ENCODE measurements at places on chromosomes 6 and 20. TPM values are rescaled to one million over a fixed set of nuclear protein-coding genes. Genes with fewer than 3 reads are reported as not detected.

Gene TFAP2A
- 20.4 TPM for total RNA-seq

Gene FOXA2
- 0.59 TPM for total RNA-seq

Gene HLA-DRA
- total RNA-seq: 116 TPM

DNA sequence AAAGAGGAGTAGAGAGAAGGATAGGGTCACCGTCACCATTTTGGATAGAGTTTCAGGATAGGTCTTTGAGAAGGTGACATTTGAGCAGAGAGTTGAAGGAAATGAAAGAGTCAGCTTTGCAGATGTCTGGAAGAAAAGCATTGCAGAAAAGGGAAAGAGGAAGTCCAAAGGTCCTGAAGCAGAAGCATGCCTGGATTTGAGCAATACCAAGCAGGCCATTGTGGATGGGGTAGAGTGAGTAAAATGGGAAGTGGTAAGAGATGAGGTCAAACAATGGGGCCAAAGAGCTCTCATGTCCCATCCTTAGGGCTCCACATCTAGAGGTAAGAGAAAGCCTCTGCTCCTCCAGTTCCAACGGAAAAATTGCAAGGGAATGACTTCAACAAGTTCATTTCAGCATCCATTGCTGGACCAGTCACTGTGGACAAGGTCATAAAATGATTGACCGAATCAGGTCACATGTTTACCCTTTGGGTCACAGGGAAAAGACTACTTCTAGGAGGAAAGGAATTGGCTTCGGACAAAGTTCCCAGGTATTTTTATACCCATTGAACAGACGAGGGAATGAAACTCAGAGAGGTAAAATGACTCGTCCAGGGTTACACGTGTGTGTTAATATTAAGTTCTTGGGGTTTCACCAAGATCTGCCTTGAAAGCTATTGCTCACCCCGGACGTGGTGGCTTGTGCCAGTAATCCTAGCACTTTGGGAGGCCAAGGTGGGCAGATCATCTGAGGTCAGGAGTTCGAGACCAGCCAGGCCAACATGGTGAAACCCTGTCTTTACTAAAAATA, 6.6 kb upstream of the SAMHD1 start:
- DNase-seq: no peak

DNA sequence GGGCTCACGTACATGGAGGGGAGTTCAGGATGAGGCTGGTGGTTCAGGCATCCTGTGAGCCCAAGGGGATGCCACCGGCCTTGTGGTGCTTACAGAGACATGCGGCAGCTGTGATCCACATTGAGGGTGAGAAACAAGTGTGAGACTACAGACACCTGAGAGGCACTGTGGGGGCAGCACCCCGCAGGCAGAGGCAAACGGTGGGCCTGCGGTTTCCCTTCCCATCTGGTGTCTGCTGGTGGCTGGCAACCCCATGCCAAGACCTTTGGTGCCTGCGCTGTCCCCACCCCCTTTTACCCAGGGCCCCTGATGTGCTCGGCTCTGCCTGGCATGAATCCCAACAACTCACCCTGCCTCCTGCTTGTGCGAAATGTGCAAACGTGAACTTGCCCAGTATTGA, 42.0 kb downstream of the ERMARD start:
- DNase-seq: no peak

DNA sequence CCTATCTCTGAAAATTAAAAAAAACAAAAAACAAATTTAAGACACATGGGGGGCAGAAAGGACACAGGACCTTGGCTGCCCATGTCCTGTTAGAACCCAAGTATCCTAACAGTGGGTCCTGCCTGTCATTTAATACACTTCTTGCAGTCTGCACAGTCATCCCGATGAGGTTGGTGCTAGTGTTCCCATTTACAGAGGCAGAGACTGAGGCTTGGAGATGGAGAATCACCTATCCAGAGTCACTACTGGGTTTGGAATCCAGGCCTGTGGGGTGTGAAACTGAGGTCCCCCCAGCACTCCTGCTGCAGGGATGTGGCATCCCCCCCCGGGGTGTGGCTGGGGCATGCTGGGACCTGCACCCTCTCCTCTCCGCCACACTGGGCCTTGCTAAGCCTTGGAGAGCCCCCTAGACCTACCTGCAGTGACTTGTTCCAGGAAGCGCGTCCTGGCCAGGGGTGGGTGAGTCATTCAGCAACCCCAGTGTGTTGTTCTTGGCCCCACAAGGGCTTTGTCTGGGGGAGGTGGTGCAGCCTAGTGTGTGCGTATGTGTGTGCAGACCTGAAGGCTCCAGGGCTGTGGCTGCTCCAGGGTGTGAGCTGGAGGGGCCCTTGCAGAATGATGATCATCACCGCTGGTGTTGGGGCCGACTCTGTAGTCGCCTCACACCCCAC, 49.7 kb downstream of the BCAS4 start:
- DNase-seq: peak; percentile 84

- no peak for DNase-seq
Measured at GRCh38 chr6:111980971-111981840, 72.7 kb upstream of the CCN6 start.

Gene DUSP15
- 57.9 TPM for total RNA-seq

GRCh38 chr20:49340161-49340966, 62.5 kb upstream of the ZNFX1 start:
- DNase-seq: no peak

GRCh38 chr20:11080781-11081377, 407.1 kb upstream of the JAG1 start:
- no peak for DNase-seq

DNA sequence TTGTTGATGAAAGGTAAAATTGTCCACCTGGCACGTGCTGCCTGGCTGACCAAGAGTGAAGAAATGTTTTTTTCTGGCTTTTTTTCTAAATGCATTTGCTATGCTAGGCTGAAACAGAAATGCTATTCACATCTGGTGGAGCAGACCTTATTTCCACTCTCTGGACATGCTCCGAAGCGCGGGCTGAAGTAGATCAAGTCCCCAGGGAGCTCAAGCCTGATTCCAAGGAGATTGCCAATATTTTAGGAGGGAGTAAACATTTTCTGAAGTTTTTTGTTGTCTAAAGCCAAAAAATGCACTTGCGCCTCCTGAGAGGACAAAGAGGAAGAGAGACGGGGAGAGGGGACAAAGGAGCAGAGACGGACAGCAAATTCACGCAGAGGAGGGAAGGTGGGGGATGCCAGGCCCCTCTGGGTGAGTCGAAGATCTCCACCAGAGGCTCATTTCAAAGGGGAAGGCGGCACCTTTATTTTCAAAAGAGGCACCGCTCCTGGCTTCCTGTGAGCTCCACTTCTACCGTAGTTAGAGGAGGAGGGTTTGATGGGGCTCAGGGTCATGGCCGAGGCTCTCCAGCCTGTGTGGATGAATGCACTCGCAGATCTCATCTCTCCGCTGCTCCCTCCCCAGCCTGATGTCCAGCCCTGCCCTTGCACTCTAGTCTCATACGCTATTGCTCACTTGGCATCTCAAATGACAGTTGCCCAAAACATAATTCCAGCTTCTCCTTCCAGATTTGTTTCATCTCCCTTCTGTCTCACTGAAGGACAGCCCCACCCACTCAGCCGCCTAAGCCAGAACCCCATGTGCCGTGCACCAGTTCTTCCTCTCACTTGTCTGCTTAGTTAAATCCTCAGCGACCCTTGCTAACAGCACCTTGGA, 23.1 kb upstream of the SMOC2 start:
- DNase-seq: no peak

GRCh38 chr20:57399587-57400155, 8.5 kb downstream of the RBM38 start:
- no peak for DNase-seq

DNA sequence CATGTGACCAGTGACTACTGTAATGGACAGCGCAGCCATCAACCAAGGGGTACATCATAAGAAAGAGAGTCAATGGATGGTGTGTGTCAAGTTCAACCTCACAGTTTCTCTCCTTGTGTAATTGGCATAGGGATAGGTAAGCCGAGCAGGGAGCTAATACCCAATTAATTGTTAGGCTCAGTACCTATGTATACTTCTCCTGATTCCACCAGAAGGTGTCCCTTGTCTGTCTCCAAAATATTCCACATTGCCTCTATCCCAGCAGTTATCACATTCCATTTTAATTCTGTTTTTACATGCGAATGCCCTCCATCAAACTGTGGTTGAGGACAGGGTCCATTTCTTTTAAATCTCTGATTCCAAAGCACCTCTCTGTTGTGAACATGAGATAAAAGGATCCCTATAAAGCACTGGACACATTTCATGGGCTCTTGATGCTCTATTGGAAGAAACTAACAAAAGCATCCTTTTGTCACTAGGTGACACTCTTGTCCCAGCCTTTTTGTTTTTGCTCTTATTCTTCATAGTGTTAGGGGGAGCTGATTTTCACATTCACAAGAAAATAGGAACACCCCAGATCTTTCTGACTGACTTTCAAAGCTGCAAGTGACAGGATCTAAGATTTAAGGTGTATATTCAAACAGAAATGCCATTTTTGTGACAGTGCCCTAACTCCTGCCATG, 38.9 kb downstream of the FBXO9 start:
- no peak for DNase-seq

DNA sequence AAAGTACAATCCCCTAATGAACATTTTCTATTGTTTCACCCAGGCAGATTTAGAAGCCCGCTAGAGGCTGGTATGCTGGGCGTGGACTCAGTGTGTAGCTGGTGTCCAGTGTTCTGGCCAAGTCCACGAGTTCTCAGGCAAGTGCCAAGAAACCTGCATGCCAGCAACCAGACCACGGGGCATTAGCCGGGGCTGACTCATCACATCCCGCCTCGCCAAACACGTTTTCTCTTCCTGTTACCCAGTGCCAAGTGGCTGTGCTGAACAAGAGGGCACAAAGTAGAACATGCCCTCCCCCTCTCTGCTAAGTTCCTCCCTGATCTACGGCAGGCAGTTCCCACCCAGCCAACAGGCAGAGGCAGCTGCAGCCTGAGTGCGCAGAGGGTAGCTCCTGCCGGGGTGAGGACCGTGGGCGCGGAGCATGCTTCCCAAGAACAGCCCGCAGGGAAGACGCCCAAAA, 29.6 kb downstream of the RAMACL start:
- peak; percentile 98 for DNase-seq

GRCh38 chr6:30127238-30128093, 8.5 kb upstream of the TRIM40 start:
- no peak for DNase-seq

Gene CLVS2
- 3.0 TPM for total RNA-seq

DNA sequence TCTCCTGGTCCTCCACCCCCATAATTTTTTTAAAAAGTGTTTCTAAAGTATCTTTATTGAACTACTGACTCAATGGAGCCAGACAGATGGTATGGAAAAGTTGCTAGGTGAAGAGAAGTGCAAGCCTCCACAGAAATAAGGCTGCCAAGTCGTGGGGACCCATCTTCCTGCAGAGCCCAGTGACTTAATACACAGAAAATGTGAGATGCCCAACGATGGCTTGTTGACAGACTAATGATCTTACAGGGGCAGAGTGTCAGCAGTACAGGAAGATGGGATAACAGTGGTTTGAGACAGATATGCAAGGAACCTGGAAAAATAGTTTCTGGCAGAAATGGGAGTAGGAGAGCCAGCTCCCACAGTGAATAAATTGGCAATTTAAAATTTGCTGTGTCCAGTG, 43.3 kb downstream of the FYN start:
- no peak for DNase-seq

Gene RBBP8NL
- 10.9 TPM for total RNA-seq

GRCh38 chr6:73309535-73309784, 44.6 kb downstream of the DPPA5 start:
- DNase-seq: no peak

Gene HRH3
- 0.18 TPM for total RNA-seq

Gene DPPA5
- not detected for total RNA-seq
